ENCODE measurements at places on chromosomes 2 and 18. TPM values are rescaled to one million over a fixed set of nuclear protein-coding genes. Genes with fewer than 3 reads are reported as not detected.
A peak's percentile ranks its signal among the peaks of the same experiment; 100 is the strongest.

MREG gene
- 2.9 TPM for total RNA-seq

CDH20 gene
- total RNA-seq, result not detected

PTPRN gene
- total RNA-seq, result 0.55 TPM

DNA sequence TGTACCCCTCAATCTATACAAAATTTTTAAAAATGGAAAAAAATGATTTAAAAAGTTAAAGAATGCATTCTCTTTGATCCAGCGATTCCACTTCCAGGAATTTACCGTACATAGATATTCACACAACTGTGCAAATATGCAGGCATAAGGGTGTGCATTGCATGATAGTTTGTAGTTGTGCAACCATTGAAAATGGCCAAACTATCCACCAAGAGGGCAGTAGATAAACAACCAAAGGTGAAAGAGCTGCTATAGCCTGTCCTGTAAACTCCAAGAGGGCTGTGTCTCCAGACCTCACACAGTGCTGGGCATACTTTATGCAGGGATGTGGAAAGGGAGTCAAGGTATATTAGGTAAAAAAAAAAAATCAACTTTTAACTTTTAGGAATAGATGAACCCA, 116.5 kb upstream of the NEDD4L start:
- no peak overlapping the region for H3K27ac ChIP-seq
- no peaks in the 10 kb centered on the region for H3K27me3 ChIP-seq
- H3K4me3 ChIP-seq, result no peak overlapping the region
- H3K4me1 ChIP-seq, result no peaks in the 10 kb centered on the region
- no peaks in the 10 kb centered on the region for H3K36me3 ChIP-seq

GRCh38 chr2:73716543-73717250, 20.4 kb downstream of the TPRKB start:
- no peak overlapping the region for H3K27ac ChIP-seq
- no peaks in the 10 kb centered on the region for H3K27me3 ChIP-seq
- no peak overlapping the region for H3K4me3 ChIP-seq
- no peaks in the 10 kb centered on the region for H3K36me3 ChIP-seq
- no peak for DNase-seq
- H3K4me1 ChIP-seq, result no peaks in the 10 kb centered on the region

DNA sequence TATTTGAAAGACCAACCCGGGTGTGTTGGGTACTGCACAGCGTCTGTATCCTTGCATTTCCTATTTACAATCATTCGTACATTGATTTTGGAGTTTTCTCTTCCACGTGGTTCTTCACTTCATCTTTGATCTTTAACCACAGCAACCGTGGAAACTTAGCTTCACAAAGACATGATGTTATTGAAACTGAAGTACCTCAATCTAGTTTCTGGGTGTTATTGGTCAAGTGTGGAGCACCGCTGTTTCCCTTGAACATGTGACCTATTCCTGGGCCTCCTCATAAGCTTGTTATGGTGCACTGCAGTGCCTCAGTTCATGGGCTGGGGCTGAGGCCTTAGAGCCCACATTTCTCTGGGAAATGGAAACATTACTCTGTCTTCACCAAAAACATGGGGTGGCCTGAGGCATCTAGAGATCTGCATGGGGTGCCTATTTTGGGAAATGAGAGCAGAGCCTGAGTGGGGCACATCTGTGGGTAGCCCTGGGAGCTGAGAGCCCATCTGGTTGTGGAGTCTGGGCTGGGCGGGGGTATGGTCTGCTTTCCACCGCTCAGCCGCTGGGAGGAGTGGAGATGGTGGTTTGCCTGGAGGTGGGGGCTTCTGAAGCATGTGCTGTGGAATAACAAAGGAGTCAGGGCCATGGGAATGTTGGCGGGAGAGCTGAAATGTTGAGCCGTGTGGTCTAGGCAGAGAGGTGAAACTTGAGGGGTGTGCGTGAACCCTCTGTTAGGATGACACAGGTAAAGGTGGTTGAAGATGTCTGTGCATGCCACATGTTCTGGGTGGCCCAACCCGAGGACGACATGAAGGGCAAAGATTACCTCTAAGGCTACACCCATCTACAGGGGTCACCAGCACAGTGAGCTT, 37.4 kb downstream of the ZNF236 start:
- H3K36me3 ChIP-seq, result no peaks in the 10 kb centered on the region
- H3K27me3 ChIP-seq, result no peaks in the 10 kb centered on the region
- no peak overlapping the region for H3K27ac ChIP-seq
- DNase-seq, result no peak
- H3K4me1 ChIP-seq, result no peaks in the 10 kb centered on the region
- H3K4me3 ChIP-seq, result no peak overlapping the region

DNA sequence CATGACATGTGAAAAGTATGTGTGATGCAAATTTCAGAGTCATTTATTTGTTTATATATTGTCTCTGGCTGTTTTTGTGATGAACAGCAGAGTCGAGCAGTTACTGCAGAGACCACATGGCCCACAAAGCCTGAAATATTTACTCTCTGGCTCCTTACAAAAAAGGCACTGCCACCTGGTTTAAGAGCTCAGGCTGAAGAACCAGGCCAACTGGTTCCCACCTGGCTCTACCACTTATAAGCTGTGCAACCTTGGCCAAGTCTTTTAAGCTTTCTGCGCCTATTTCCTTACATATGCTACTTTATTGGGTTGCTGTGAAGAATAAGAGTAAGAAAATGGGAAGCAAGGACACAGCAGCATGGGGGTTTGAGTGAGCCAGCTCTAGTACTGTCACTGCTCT, 207.6 kb downstream of the L3MBTL4 start:
- H3K4me3 ChIP-seq, result no peak overlapping the region
- no peak overlapping the region for H3K27ac ChIP-seq
- no peak for DNase-seq
- no peaks in the 10 kb centered on the region for H3K27me3 ChIP-seq
- H3K4me1 ChIP-seq, result no peaks in the 10 kb centered on the region

DNA sequence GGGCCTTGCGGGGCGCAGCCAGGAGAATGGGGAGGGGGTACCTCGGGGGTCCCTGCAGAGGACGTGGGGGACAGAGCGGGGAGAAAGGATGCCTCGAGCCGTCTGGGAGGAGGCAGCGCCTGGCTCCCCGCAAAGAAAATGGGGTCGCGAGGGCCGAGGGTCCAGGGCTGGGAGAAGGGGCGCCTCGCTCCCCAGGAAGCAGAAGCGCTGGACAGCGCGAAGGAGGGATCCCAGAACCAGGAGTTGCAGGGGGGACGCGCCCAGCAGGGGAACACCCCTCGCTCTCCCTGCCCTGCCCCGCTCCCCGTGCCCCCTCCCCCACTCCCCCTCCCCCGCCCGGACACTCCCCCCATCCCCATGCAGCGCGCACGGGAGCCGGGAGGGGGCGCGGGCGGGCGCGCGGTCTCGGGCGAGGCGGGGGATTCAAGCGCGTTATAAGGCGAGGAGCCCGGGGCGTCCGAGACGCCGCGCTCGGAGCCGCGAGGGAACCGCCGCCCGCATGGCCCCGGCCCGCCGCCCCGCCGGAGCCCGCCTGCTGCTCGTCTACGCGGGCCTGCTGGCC, at the start of gene ERFE:
Gene ERFE, plus strand, starts transcription at position 462 of the 562 bp plus-strand sequence. Its CDS starts 38 bp downstream, at position 500.
- DNase-seq, result peak; percentile 40
- H3K27me3 ChIP-seq, result no peaks in the 10 kb centered on the region
- peak within 1 kb of the TSS; percentile 19 for H3K4me3 ChIP-seq
- no peaks in the 10 kb centered on the region for H3K36me3 ChIP-seq

DNA sequence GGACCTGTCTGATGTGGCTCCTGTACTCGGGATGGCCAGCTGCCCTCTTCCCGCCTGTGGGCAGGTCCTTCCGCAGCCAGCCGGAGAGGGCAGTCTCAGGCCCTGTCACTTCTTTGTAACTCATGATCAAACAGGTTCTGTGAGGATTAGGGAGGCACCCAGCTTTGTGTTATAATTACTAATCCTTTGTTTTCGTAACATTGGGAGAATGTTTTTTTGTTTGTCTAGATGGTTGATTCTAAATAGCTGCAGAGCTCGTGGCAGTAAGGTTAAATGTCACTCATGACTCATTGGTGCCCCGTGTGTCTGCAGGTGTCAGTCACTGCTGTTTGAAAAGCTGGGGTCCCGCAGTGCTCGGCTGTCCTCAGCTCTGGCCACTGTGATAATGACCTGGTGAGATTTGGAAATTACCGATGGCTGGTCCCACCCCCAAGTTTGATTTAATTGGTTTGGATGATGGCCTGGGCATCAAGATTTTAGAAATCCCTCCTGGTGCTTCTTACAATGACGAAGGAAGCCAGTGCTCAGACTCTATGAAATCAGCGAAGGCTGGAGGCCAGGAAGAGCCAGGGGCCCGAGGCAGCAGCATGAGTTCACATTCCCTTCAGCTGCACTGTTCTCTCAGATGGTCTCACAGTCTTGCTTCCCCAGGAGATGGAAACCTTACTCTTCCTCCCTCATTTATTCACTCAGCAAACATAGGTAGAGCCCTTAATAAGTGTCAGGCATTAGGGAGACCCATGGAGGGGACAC, 172.8 kb downstream of the VAPA start:
- no peak overlapping the region for H3K27ac ChIP-seq
- H3K4me1 ChIP-seq, result no peaks in the 10 kb centered on the region
- DNase-seq, result no peak
- H3K36me3 ChIP-seq, result no peaks in the 10 kb centered on the region
- H3K4me3 ChIP-seq, result no peak overlapping the region

DNA sequence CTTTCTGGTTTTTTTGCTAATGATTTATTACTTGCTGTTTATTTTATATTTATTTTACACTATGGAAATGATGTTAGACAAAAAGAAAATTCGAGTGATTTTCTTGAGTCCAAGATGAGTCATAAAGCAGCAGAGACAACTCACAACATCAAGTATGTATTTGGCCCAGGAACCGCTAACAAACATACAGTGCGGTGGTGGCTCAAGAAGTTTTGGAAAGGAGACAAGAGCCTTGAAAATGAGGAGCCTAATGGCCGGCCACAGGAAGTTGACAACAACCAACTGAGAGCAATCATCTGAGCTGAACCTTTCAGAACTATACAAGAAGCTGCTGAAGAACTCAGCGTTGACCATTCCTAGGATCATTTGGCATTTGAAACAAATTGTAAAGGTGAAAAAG, 594.1 kb downstream of the SATB2 start:
- H3K27ac ChIP-seq, result no peak overlapping the region
- DNase-seq, result no peak
- H3K4me1 ChIP-seq, result no peaks in the 10 kb centered on the region

All from uterus (tissue), 4 donors.